Keratinocyte (primary cell): ENCODE measurements at places on chromosomes 12 and 14. TPM values are rescaled to one million over a fixed set of nuclear protein-coding genes. Genes with fewer than 3 reads are reported as not detected.
A peak's percentile ranks its signal among the peaks of the same experiment; 100 is the strongest.

Gene POTEG
- polyA plus RNA-seq: not detected in 3 replicates

DNA sequence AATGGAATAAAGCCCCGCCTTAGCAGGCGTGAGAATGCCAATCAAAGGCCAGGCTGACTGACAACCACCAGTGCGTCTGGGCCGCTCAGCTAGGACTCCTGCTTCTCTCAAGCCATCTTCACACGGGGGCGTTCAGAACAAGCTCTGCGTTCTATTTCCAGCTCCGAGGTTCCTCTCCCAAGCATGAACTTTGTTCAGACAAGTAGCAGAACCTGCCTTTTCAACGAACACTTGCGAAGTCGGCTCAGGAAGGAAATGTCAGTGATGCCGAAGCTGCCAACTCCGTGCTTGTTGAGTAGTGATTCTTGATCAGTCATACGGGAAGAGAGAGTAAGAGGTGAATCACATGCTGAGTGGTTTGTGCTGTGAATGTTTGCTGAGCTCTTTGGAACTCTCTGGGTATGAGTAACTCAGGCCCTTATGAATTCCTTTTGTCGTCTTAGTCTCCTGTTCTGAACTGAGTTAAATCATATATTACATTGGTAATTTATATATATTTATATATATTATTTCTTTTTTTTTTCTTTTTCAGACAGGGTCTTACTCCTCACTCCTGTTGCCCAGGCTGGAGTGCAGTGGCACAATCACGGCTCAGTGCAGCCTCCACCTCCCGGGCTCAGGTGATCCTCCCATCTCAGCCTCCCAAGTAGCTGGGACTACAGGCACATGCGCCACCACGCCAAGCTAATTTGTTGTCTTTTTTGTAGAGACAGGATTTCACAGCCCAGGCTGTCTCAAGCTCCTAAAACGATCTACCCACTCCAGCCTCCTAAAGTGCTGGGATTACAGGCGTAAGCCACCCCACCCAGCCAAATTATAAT lies 29.4 kb upstream of the BCL7A start:
- DNase-seq: peak; percentile 96

Gene EDDM3A
- polyA plus RNA-seq: not detected in 3 replicates

DNA sequence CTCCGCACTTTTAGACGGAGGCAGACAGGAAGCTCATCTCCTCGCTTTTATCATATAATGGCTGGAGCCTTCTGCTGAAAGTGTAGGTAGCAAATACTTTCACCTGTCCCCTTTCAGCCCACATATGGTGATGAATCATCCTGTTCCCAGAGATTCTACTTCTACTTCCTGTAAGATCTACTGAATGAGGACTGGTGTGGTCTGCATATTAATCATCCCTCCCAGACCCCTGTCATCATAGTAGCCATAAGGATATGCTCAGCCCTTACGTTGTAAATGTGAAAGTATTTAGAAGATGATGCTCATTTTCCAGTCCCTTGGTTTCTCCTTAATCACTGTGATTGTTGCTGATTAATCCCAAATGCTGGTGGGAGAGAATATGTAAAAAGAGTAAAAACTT lies 268.2 kb upstream of the GRIP1 start:
- DNase-seq: no peak

- no peak for DNase-seq
Observed at GRCh38 chr14:97878206-97878605, 1081.0 kb downstream of the VRK1 start.

GRCh38 chr12:41604830-41605229 lies 416.7 kb downstream of the PDZRN4 start:
- DNase-seq: no peak

DNA sequence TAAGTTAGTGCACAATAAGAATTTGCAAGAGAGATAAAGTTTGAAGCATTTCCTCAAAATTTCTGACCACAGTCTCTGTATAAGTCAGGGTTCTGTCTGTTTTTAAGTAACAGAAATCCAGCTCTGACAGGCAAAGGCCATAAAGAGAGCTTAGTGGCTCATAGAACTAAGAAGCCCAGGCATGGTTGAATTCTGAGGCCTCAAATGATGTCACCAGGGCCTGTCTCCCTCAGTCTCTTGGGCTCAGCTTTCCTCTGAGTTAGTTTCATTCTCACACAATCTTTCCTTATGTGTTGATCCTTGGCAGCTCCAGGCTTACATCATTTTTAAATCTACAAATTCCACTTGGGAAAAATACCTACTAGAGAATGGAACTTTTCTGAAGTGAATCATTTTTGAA lies 173.4 kb upstream of the ATP2B1 start:
- no peak for DNase-seq

DNA sequence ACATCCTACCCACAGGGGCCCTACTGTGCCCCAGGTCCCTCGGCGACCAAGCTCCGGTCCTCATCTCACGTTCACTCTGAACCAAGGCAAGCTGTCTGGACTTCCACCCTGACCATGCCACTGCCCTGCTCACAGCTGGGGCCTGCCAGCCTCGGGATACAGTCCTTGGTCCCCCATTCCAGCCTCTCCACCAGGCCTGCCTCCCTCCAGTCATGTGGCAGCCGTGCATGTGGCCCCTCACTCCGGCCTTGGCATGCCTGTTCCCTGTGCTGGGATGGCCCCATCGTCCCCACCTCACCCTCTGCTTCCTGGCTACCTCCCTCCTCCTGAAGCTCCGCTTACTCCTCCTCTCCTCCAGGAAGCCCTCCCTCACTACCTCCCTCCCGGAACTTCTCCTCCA lies 38.6 kb upstream of the DLK1 start:
- no peak for DNase-seq

Gene RERGL
- polyA plus RNA-seq: 0.15 to 0.20 TPM in 2 of 3 replicates, not detected in the other

- no peak for DNase-seq
Observed at GRCh38 chr14:93676416-93676958, 111.8 kb downstream of the PRIMA1 start.

DNA sequence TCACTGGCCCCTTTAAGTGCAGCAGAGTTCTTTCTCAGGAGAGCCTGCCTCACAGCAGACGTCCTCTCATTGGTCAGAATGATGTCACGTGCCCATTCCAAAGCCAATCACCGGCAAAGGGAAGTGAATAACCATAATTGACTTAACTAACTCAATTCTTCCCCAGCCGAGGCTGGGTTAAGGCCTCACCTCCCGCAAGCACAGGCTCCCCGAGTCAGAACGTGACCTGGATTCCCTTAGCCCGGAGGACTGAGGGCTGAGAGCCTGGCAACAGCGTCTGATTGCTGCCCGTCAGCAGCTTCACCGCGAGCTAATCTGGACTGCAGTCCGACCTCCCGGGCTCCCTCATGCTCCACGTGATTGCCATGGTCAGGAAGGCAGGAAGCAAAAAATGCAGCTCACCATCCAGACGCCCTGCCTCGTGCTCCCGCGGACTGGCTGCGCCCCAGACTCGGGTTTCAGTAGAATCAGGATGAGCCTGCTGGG lies 92.1 kb upstream of the FZD10 start:
- DNase-seq: no peak

DNA sequence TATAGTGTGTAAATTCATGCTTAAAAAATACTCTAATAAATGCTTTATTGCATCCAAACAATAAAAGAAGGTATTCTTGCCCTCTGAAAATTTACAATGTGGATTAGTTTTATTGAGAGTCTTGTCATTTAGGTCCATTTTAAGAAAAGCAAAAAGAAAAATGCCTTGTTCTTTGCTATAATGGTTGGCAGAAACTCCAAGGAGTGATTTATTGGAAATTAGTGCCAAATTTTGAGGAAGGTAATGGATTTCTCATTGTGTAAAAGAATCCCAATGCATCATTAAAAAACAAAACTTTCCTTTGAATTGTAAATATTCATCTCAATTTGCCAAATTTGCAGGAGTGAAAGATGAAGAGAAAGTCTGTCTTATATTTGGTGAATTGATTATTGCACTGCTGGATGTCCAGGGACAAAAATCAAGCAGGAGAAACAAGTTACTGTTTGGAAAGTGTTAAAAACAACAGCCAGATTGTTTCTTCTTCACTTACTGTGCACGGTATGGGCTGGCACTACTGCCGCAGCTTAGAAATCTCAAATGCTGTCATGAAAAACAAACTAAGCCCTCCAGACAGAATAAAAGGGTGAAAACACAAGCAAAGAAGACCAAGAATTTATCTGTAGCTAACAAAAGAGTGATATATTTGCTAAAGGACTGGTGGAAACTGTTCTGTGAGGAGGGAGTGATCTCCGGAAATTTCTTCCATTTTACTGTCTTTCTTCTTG lies 511.7 kb downstream of the TMTC2 start:
- DNase-seq: no peak

Gene CCDC175
- not detected in 3 replicates for polyA plus RNA-seq

- no peak for DNase-seq
Observed at GRCh38 chr12:67940780-67941243, 48.4 kb upstream of the IFNG-AS1 start.

DNA sequence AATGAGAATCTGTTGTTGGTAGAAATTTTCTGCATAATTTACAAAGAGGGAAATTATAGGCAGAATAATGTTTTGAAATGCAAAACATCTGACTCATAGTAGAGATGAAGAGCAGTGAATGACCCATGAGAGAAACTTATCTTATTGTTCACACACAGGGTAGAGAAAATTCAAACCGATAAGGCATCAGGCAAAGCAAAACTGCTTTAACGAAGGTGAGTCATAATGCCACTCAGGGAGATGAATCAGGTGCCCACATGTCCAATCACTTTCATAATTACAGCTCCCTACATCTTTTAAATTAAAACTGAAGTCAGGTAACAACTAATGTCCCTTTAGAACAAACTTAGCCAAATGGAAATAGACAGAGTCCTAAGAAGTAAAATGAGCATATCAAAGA lies 265.6 kb upstream of the GARIN6 start:
- DNase-seq: no peak

Gene DEGS2
- polyA plus RNA-seq: 0.34 to 0.59 TPM (median 0.46 TPM) in 3 replicates

DNA sequence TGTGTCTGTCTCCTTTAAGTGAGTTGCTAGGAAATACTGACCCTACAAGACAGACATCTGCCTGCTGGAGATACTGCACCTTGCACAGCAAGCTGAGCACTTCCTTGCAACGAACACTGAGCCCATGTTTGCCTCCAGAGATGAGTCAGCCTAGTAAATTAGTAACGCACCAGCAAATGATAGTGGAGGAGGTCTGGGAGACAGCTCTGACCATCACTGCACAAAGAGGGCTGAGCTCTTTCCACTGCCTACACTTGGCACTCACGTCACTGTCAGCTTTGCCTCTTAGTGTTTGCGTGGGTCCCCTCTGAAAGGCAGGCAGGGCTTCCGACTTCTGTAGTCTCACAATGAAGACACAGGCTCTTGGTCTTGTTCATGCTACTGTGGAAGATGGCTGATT lies 109.0 kb downstream of the APAF1 start:
- no peak for DNase-seq

DNA sequence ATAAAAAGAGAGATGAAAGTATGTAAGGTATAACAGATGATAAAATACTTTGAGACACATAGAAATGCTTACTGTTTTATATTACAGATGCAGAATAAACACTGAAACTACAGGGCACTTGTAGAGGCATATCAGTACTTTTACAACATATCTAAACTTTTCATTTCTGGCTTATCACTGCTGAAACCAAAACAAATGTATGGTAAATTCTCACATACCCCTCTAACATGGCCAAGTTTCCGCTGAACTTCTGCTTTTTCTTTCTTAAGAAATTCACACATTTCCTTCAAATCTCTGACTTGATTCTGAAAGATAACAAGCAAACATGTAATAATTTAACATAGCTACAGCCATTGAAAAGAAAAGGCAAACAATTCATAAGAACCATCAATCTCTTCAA lies 33.3 kb upstream of the C12orf50 start:
- no peak for DNase-seq

DNA sequence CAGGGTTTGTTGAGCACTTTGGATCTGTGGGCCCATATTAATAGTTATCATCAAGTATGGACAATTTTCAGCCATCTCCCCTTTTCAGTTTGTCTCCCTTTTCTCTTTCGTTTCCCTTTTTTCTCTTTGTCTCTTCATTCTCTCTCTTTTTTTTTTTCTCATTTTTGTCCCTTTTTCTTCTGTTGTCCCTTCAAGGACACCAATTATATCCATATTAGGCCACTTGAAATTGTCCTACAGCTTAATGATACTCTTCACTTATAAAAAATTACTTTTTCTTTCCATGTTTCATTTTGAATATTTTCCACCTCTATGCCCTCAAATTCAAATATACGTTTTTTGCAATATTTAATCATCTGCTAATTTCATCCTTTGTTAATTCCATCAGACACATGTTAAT lies 53.3 kb downstream of the MAP4K5 start:
- DNase-seq: no peak

DNA sequence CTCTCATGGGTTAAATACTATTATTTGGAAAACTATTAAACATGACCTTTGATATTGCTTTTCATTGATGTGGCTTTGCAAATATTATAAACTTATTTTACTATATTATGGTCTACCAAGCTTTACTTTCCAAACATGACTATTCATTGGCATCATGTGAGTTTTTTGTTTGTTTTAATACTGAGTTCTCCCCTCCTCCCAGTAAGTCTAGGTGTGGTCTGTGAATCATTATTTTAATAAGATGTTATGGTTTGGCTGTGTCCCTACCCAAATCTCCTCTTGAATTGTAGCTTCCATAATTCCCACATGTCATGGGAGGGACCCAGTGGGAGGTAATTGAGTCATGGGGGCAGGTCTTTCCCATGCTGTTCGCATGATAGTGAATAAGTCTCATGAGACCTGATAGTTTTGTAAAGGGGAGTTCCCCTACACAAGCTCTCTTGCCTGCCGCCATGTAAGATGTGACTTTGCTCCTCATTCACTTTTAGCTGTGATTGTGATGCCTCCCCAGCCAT lies 80.0 kb downstream of the BORCS5 start:
- no peak for DNase-seq

DNA sequence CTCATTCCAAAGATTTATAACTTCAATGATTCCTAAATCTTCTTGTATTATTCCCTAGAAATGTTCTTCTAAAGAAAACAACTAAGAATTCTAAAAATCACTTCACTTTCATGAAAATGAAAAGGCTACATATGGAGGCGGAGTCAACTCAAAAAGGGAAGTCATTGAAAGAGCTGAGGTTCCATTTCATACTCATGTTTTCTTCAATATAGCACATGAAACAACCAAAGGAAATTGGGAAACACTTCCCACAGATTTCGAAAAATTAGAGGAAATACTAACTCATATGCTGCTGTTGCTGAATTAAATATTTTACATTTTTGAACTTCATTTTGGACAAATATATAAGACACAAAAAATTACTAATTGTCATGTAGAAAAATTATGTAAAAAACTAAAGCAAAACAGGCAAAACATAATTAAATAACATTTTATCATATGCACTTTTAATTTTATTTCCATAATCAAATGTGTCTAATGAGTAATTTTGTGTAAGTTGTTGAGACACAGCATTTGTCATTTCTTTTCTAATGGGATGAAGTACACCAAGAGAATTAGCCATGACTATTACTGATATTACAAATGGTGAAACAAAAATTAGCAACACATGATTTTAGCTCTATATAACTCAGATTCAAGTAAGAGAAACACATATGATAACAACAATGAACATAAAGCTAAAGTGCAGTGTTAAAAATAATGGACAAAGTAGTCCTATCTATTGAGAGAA lies at the start of gene CD163:
Gene CD163 (minus strand): TSS at position 92 of the 730 bp plus-strand sequence. CDS start 87 bp downstream, at position 5.
- no peak for DNase-seq

DNA sequence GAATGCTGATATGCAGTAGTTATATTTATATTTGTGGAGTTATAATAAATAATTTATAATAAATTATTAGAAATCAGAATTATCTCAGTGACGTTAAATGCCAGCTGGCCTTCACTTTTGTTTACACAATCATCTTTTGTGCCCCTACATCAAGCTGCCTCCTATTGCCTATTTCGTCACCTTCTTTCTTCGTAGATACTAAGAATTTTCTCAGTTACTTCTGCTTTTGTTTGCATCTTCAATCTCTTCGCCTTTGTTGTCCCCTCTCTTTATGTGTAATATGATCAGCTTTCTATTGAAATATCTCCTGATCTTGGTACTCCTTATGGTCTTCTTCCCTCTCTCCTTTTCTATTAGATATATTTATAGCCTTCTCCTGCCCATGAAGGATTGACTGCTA lies 197.0 kb downstream of the ERC1 start:
- DNase-seq: no peak
